ENCODE measurements at places on chromosomes 5 and 9.

GRCh38 chr9:136441681-136442245 lies 2.1 kb upstream of the INPP5E start:
- no peak for DNase-seq

DNA sequence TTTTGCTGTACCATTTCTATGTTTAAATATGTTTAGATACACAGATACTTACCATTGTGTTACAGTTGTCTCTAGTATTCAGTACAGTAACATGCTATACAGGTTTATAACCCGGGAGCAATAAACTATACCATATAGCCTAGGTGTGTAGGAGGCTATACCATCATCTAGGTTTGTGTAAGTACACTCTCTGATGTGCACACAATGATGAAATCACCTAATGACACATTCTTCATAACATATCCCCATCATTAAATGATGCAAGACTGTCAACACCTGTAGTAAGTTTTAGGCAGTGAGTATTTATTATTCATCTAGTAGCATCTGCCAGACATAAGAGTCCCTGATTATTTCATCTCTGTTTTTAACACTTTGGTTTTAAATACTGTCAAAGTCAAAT lies 7.3 kb upstream of the DHFR start:
- DNase-seq: no peak

GRCh38 chr9:94720846-94721549 lies 5.5 kb upstream of the AOPEP start:
- no peak for DNase-seq

DNA sequence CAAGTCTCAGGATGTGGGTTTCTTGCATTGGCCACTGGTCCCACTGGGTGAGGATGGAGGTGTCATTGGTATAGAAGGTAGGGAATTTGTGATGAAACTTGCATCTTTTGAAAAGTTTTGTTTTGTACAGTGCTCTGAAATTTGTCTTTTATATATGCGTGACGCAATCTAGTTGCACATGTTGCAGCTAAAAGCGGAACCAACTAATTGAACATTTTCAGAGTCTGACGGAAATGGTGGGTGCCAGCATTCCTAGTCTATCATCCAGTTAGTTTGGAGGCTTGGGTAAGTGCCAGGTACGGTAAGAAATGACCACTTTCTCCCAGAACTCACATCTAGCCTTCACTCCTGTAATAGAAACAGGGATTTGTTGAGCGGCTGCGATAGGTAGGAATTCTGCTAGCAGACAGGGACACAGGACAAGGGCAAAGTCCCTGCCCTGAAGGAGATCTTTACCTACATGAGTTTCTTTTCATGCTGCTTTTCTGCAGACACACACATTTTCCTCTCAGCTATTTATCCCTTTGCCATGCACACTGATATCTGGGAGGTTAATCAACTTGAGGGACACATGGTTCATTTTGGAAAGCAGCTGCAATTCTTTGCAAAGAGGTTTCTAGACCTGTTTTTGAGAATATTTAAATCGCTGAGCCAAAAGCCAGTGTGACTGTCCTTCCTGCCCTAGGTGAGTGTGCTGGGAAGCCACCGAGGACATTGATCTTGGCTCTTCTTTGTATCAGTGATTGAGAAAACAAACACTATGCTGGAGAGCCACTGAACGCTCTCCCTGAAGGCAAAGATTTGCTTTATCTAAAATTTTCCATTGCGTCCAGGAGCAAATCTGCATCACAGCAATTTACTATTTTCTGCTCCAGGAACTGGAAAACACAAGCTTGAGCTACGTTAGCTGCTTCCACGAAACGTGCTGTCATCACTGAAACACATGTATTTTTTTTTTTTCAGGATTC lies 89.7 kb downstream of the DAP start:
- no peak for DNase-seq

- no peak for DNase-seq
Measured at GRCh38 chr5:59745415-59745863, 148.1 kb downstream of the PDE4D start.

DNA sequence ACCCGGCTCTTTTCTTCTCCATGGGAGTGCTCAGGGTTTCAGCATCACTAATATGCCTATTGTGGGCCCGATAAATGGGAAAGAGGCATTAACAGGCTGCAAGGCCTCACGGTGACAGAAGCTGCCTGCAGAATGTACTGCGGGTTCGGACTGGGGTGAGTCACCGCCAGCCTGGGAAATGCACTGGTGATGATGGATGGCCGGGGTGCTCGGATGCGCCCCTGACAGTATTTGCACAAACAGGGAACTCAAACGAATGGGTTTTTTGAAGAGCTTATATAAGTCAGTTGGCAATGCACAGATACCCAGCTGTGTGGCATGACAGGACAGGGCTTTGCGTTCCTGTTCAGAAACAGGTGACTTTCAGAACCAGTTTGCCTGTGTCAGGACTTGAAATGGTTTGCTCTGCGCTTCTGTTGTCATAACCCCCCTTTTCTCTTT lies 42.0 kb upstream of the PITX1 start:
- no peak for DNase-seq

GRCh38 chr9:38130724-38131123 lies 61.7 kb upstream of the SHB start:
- no peak for DNase-seq

DNA sequence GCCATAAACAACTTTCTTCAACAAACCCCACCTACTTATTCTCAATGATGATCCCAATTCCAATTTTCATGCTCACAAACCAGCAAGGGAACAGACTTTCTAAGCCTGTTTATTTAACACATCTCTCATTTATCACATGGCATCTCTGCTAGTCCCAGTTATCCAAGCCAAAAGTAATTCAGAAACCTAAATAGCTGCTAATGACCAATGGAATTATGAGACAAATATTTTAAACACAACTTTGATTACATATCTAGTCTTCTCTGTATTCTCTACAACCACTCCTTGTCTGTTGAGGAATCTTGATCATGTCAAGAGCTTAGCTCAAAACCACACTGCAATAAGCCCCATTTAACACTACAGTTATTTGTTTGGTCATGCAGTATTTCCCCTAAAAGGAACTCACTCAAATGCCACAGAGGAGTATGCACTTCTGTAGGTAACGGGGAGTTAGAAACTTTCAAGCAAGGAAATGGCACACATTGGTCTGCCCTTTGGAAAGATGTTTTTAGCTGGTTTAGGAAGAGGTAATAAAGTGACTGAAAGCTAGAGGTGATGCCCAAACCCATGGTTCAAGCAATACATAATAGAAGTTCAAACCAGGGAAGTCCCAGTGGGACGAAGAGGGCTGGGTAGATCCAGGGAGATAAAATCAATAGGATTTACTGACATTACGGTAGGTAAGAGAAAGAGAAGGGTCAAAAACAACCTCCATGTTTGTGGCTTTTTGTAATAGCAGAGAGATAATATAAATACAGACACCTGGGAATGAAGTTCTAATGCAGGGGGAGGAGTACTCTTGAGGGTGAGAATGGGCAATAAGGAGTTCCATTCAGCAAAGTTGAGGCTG lies 42.1 kb upstream of the HTR4 start:
- no peak for DNase-seq

GRCh38 chr9:97527626-97528528 lies 26.4 kb downstream of the TMOD1 start:
- DNase-seq: no peak

- DNase-seq: no peak
Measured at GRCh38 chr5:180090098-180090768, 18.7 kb upstream of the RNF130 start.

- no peak for DNase-seq
Measured at GRCh38 chr5:93395971-93396379, 185.0 kb downstream of the NR2F1-AS1 start.

- DNase-seq: no peak
Measured at GRCh38 chr9:4740388-4740637, 689 bp downstream of the AK3 start.

DNA sequence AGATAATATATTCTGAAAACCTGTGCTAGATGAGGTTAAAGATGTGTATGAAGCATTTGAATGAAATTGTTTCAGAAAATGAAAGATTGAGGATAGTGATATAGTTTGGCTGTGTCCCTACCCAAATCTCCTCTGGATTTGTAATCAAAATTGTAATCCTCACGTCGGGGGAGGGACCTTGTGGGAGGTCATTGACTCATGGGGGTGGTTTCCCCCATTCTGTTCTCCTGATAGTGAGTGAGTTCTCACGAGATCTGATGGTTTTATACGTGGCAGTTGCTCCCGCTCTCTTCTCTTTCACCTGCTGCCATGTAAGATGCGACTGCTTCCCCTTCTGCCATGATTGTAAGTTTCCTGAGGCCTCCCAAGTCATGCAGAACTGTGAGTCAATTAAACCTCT lies 2.0 kb upstream of the TEX48 start:
- no peak for DNase-seq

DNA sequence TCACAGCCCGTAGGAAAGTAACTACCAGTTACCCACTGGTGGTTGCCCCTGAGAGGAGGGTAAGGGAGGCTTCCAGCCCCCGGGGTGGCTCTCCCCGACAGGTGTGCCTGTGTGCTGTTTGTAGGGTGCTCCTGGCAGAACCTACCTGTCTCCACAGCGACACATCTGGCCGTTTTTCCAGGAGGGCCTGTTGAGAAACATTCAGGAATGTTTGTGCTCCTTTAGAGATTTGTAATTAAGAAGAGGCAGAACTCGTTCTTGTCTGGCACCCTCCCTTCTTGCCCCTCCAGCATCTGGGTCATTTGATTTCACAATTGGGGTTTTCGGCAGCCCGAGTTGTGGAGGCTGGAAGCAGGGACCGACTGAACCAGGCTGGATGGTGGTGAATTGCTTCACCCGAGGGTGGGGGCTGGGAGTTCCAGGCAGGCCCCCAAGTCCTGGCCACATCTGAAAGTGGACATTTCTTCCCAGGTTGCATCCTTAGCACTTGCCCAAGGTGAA lies 74.2 kb downstream of the WWC1 start:
- no peak for DNase-seq

- DNase-seq: no peak
Measured at GRCh38 chr9:124356745-124357390, 58.4 kb downstream of the PSMB7 start.

DNA sequence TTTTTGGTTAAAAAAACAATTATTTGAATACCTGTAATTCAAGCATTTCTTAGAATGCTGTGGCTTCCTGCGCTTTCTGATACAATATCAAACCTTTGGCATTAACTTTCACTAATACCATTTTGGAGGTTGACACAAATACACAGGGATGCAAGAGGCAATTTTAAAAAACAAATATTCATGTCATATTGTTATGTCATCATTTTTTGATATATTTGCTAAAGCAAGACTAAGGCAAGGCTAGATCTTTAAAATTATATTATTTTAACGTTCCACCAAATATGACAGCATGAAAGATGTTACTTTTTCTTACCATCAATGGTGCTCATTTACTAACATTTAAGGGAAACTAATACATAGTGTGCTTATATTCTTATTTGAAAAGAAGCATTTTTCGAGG lies 93.4 kb upstream of the FSD1L start:
- DNase-seq: no peak

- DNase-seq: peak; percentile 3
Measured at GRCh38 chr9:80320480-80320879, 748.7 kb downstream of the TLE4 start.

DNA sequence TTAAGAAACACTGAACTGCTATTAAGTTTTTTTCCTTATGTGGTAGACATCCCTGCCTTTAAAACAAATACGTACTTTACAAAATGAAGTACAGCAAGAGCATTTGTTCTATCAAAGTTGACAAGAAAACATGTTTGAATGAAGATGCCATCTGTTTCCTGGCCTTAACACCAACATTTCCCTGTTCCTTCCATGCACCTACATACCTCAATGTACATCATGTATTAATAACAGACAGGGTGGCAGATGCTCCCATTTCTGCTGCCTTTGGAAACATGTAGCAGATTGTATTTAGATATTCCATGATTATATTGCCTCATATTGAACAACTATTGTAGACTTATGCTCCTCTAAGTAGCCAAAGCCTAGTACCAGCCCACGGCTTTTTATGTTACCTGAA lies 104.4 kb downstream of the PJA2 start:
- DNase-seq: no peak

DNA sequence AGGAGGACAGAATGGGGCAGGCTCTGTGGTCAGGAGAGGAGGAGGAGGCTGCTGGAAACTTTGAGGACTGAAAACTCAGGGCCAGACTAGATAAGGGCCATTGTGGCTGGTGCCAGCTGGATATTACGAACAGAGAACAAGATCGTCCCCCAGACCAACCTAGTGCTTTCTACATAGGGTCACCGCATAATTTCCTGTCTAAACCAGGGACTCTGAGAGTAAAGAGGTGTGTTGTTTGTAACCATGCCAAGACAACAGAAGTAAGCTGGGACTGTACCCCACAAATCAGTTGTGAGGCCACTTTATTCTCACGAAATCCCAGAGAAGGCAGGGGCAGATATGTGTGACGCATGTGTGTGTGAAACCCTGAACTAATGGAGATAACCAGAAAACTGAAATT lies 20.3 kb upstream of the GFPT2 start:
- no peak for DNase-seq

- no peak for DNase-seq
Measured at GRCh38 chr9:31870276-31870675, 514.2 kb upstream of the ACO1 start.

- DNase-seq: peak; percentile 93
Measured at GRCh38 chr9:22211588-22212360, 202.7 kb upstream of the CDKN2B start.

DNA sequence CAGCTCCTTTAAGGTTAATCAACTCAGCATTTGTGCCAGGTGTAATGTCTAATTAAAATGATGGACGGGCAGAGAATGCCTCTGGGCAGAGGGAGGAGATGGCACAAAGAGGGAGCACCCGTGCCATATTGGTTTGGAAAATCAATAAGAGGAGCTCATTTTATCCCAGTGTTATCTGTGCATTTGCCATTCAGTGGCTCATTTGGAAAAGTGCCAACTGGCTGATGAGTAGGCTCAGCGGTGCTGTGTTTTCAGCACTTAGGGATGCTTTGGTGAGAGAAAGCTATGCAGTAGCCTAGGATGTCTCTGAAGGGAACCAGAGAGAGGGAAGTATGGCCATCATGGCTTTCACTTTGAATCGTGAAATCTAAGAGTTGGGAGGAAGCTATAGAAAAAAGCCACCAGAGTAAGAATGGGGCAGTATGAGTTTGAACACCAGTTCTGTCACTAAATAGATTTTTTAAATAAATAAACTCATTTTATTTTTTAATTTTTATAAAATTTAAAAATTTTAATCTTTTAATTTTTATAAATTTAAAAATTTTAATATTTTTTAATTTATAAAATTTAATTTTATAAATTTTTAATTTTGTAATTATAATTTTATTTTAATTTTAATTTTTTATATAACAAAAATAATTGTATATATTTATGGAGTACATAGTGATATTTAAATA lies 472.8 kb downstream of the BRINP1 start:
- DNase-seq: no peak

GRCh38 chr5:76451031-76451701 lies 48.1 kb downstream of the IQGAP2 start:
- DNase-seq: no peak
